ENCODE measurements at places on chromosomes 12 and 14. TPM values are rescaled to one million over a fixed set of nuclear protein-coding genes. Genes with fewer than 3 reads are reported as not detected.

DNA sequence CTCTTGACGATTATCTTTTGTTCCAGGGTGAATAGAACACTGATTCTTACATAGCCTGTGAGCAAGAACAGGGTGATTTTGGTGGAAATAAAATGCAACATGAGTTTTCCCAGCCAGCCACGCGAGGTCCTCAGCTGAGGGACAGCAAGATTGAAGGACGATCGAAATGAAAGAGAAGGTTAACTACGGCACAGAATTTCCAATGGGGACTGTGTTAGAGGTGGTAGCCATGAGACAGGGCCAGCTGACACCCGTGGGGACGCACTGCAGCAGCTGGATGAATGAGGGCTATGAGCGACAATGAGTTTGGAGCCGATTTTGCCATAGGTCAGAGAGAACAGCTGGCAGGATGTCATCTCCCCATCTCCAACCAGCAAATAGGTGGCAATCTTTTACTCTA is 243.4 kb upstream of the PELI2 start:
- no peak for DNase-seq
- no peaks in the 10 kb centered on the region for H3K27me3 ChIP-seq
- H3K27ac ChIP-seq: no peak overlapping the region
- no peaks in the 10 kb centered on the region for H3K36me3 ChIP-seq
- H3K4me1 ChIP-seq: no peaks in the 10 kb centered on the region
- H3K4me3 ChIP-seq: no peak overlapping the region

DNA sequence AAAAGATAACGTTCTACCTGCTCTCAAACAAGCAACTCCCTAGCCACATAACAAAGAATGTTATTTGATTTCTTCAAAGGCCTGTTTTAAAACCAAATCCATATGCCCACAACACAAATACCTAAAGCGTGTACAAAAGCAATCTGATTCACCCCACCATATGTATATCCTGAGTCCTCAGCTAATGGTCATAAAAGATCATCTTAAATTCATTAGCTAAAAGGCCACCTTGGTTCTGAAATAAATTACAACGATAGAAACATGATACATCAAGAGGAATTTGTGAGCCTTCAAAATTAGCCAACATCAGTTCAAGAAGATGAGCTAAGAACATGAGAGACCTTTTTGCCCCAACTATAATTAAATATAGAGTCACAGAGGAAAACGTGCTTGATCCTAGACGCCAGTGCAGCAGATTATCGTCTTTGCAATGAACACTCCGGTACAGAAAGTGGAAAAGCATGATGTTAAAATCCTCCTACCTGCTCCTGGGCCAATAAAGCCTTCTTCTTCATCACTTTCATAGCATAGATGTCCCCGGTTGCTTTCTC is 20.0 kb downstream of the CIT start:
- H3K4me1 ChIP-seq: no peaks in the 10 kb centered on the region
- H3K36me3 ChIP-seq: no peaks in the 10 kb centered on the region
- no peak overlapping the region for H3K4me3 ChIP-seq

The SPRYD3 gene
- total RNA-seq: 41.4 TPM

The ADCY4 gene
- total RNA-seq: 7.4 TPM

The PTPRB gene
- 4.4 TPM for total RNA-seq

All from esophagus squamous epithelium (tissue), 5 donors.